ENCODE measurements at places on chromosomes 12 and 14. TPM values are rescaled to one million over a fixed set of nuclear protein-coding genes. Genes with fewer than 3 reads are reported as not detected.

The SIX4 gene
- total RNA-seq, result 16.5 TPM

The APOLD1 gene
- 5.1 TPM for total RNA-seq

The ACTR10 gene
- 52.6 TPM for total RNA-seq

The PTHLH gene
- total RNA-seq, result 0.12 TPM

The EGLN3 gene
- total RNA-seq, result 0.12 TPM

The OR11G2 gene
- not detected for total RNA-seq

The DDN gene
- 0.16 TPM for total RNA-seq

The ZDHHC22 gene
- not detected for total RNA-seq

The TMTC2 gene
- total RNA-seq, result 20.5 TPM

The KERA gene
- not detected for total RNA-seq

The SLC7A7 gene
- total RNA-seq, result 10.2 TPM

The TRAF3 gene
- total RNA-seq, result 14.8 TPM

The MAP3K9 gene
- 1.7 TPM for total RNA-seq

The TMEM253 gene
- not detected for total RNA-seq

The KRT79 gene
- not detected for total RNA-seq

The CMAS gene
- 11.5 TPM for total RNA-seq

The GSKIP gene
- total RNA-seq, result 21.9 TPM

The VRTN gene
- total RNA-seq, result not detected

The FGF23 gene
- not detected for total RNA-seq

The LYZ gene
- total RNA-seq, result not detected

The DYNLL1 gene
- 146 TPM for total RNA-seq

The GNG2 gene
- 23.1 TPM for total RNA-seq

The NR1H4 gene
- not detected for total RNA-seq
